Activated CD4-positive, alpha-beta memory T cell treated with anti-CD3 and anti-CD28 coated beads, Interleukin-2, amount 10 ng/mL, durations not matched to agents 7 days and 5 days (primary cell): ENCODE measurements at places on chromosomes 7 and 10. TPM values are rescaled to one million over a fixed set of nuclear protein-coding genes. Genes with fewer than 3 reads are reported as not detected.

PRTFDC1 gene
- 1.4 TPM for total RNA-seq

PLPP4 gene
- total RNA-seq, result not detected

PLCE1 gene
- total RNA-seq, result 0.08 TPM

HDAC9 gene
- total RNA-seq, result 0.65 TPM

KEL gene
- 0.30 TPM for total RNA-seq

TUBB8 gene
- not detected for total RNA-seq

GRCh38 chr10:70982443-70982842 is 94.1 kb upstream of the PCBD1 start:
- no peak overlapping the region for H3K27ac ChIP-seq
- no peak overlapping the region for H3K4me3 ChIP-seq
- H3K36me3 ChIP-seq, result no peaks in the 10 kb centered on the region
- peaks cover 25% of the 10 kb centered on the region for H3K4me1 ChIP-seq

DNA sequence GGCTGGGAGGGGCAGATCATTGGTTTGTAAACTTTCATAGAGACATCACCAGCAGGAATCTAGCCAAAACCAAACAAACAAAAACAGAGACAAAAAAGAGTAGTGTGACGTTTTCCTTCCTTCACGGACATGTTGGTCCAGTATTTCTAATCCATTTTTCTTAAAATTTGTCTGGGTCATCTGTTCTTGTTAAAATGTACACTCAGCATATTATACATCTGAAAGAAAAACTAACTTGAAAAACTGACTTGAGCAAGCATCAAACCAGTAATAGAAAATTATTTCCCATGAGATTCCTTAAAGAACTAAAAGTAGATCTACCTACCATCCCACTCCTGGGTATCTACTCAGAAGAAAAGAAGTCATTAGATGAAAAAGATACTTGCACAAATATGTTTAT is 164.2 kb downstream of the KLF6 start:
- DNase-seq, result no peak
- no peak overlapping the region for H3K4me3 ChIP-seq
- H3K36me3 ChIP-seq, result no peaks in the 10 kb centered on the region
- H3K4me1 ChIP-seq, result peaks cover 27% of the 10 kb centered on the region
- no peak overlapping the region for H3K27ac ChIP-seq

DNA sequence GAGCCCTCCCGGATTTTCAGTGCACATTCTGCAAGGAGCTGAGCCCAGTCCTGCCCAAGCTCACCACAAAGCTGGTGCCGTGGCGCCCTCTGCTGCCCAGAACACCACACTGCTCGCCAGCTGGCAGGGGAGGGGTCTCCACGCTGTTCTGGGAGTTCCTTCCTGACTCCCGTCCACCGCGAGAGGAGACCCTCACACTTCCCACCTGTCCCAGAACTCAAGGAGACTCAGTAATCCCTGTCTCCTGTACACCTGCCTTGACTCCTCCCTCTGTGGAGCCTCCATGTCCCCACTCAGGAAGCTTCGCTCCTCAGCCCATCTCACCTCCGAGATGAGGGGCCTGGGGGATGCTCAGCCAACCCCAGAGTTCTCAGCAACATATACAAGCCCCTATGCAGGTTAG is 11.3 kb downstream of the C10orf105 start:
- H3K27ac ChIP-seq, result no peak overlapping the region
- no peaks in the 10 kb centered on the region for H3K27me3 ChIP-seq
- no peaks in the 10 kb centered on the region for H3K36me3 ChIP-seq
- no peak overlapping the region for H3K4me3 ChIP-seq
- peaks cover 32% of the 10 kb centered on the region for H3K4me1 ChIP-seq

DNA sequence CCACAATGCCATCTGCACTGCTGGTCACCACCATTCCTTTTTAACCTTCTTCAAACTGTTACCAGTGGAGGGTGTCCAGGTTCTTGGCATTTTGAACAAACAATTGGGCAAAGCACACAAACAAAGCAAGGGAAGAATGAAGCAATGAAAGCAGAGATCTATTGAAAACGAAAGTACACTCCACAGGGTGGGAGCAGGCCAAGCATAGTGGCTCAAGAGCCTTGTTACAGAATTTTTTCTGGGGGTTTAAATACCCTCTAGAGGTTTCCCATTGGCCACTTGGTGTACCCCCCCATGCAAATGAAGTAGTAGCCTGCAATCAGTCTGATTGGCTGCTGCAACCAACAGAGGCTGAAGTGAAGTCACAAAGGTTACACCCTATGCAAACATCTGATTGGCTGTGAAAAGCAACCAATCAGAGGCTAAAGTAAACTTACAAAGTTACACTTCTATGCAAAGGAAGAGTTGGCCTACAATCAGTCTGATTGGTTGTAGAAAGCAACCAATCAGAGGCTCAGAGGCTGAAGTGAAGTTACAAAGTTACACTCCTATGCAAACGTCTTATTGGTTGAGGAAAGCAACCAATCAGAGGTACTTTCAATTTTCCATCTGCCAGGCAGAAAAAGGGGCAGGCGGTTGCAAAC is 103.2 kb upstream of the WAC start:
- H3K4me3 ChIP-seq, result no peak overlapping the region
- H3K27me3 ChIP-seq, result peaks cover 4% of the 10 kb centered on the region
- peaks cover 9% of the 10 kb centered on the region for H3K4me1 ChIP-seq
- H3K36me3 ChIP-seq, result no peaks in the 10 kb centered on the region
- H3K27ac ChIP-seq, result no peak overlapping the region

DNA sequence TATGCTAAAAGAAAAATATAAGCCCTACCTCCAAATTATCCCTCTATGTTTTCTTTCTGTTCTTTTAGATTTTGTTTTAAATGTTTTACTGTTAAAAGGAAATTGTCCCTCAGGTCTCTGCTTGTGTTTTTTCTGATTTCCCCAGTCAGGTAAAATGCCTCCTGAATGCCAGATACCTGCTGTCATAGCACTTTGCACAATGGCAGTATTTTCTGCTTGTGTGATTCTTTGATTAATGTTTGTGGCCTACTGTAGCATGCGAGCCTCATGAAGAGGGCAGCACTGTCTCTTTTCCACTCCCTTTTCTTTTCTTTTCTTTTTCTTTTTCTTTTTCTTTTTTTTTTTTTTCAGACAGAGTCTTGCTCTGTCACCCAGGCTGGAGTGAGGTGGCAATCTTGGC is 71.2 kb downstream of the TEX36 start:
- H3K4me1 ChIP-seq, result no peaks in the 10 kb centered on the region
- H3K36me3 ChIP-seq, result no peaks in the 10 kb centered on the region
- H3K27me3 ChIP-seq, result no peaks in the 10 kb centered on the region
- no peak overlapping the region for H3K27ac ChIP-seq
- no peak overlapping the region for H3K4me3 ChIP-seq
- DNase-seq, result no peak

GRCh38 chr10:118259288-118259906 is 82.7 kb downstream of the FAM204A start:
- H3K4me3 ChIP-seq, result no peak overlapping the region
- DNase-seq, result peak; percentile 51
- H3K36me3 ChIP-seq, result no peaks in the 10 kb centered on the region
- H3K27ac ChIP-seq, result no peak overlapping the region

DNA sequence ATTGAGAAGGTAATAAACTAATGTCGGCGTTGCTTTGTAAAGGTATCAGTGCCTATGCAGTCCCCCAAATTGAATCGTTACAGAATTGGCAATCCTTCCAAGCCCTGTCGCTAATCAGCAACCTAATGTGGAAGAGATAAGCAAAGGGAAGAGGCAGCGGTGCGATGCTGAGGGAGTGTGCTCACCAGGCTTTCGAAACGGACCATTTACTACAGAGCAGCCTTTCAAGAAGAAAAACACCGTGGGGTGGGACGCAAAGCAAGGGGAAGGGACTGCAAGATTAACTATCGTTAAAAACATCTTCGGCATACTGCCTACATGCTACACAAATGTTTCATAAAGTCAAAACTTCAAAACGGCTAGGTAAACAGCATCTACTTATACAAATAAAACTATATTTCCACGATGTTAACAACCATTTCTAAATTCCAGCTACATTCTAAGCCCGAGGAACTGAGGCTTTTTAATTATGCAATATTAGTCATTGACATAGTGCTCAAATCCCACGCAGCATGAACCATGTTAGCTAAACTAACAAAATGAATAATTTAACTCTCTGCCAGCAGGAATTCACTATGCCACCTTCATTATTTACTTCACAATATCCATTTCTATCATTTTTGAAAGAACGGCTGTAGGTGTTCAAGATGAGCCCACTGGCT is 85.2 kb downstream of the CHCHD3 start:
- no peak for DNase-seq
- H3K4me1 ChIP-seq, result no peaks in the 10 kb centered on the region
- H3K27ac ChIP-seq, result no peak overlapping the region
- peaks cover 2% of the 10 kb centered on the region for H3K36me3 ChIP-seq
- H3K4me3 ChIP-seq, result no peak overlapping the region

DNA sequence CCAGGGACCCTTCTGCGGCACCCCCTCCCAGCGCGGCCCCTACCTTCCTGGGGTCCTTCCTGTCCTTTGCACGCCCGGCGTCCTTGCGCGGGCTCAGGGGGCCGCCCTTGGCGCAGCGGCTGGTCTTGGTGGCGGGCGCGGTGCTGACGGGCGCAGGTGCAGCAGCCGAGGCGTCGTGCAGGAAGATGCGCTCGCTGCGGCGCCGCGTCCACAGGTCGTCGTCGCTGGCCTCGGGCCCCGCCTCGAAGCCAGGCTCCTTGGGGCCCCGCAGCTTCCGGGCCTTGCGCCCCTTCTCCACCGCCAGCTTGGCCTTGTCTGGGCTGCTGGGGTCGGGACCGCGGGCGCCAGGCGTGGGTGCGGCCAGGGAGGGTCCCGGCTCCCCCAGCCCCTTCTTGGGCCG is 49.8 kb downstream of the SLC29A4 start:
- no peak for DNase-seq
- H3K27ac ChIP-seq, result no peak overlapping the region
- H3K4me3 ChIP-seq, result no peak overlapping the region
- H3K27me3 ChIP-seq, result peaks cover 3% of the 10 kb centered on the region
- peaks cover 55% of the 10 kb centered on the region for H3K36me3 ChIP-seq
- H3K4me1 ChIP-seq, result peaks cover 17% of the 10 kb centered on the region

DNA sequence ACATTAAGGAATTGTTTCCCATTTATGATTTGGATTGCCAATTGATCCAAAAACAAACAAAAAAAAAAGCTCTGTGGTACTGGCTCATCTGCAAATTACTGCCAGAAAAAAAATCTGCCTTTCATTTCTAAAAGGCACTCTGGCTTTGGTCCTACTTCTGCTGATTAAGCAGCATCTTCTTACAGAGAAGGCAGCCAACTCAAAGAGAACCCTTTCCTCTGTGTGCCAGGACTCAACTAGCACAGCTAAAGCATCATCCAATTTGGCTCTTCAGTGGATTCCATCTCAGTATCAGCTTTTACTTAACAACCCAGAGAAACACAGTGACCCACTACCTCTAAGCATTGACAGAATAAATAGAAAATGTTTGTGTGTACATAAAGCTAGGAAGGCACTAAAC is 80.6 kb downstream of the GSAP start:
- DNase-seq, result no peak
- peaks cover 26% of the 10 kb centered on the region for H3K4me1 ChIP-seq
- H3K4me3 ChIP-seq, result no peak overlapping the region
- peaks cover 4% of the 10 kb centered on the region for H3K27me3 ChIP-seq

GRCh38 chr10:63137306-63137705 is 4.2 kb downstream of the NRBF2 start:
- H3K27ac ChIP-seq, result no peak overlapping the region
- peaks cover 39% of the 10 kb centered on the region for H3K36me3 ChIP-seq
- H3K4me1 ChIP-seq, result peaks cover 50% of the 10 kb centered on the region
- no peak for DNase-seq
- H3K27me3 ChIP-seq, result no peaks in the 10 kb centered on the region

DNA sequence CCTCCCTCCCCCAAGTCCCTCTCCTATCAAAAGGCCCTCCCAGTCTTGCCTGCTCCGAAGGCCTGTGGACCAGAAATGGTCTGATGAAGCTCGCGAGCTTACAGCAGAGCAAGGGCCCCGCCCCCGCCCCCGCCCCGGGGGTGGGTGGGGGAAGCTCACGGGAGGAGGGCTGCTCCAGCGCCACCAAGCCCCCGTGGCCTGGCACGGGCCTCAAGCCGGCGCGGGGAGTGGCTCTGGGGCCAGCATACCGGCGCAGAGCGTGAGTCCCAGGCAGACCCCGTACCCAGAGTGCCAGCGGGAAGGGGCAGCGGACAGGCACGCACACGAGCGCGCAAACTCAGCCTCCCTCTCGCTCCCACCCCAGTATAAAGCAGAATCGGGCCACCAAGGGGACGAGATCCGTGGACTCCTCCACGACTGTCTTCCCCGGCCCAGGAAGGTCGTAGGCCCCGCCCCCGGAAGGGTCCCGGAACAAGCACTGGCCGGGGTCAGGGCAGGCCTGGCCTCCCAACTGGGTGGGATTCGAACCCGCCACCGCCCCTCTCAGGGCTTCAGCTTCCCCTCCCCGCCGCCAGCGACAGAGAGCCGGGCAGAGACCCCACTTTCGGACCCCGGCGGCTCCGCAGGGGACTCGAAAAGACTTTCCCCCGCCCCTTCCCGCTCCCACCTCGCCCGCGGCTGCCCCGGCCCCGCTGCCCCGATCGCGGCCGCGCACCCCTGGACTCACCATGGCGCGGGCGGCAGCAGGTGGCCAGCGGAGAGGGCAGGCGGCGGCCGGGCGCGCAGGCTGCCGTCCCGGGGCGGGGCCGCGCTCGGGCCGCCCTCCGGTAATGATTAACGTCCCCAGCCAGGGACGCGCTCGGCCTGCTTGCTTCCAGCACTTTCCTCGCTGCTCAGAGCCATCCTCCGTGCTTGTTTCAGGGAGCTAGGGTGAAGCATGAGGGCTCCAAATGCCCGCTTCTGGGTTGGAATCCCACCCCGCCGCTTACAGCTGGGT is at the start of gene PCBD1:
PCBD1 (minus strand) TSS at position 762 of the 997 bp plus-strand sequence; CDS start at position 730, 32 bp downstream.
- peaks cover 16% of the 10 kb centered on the region for H3K4me1 ChIP-seq
- peak; percentile 80 for DNase-seq
- peaks cover 11% of the 10 kb centered on the region for H3K36me3 ChIP-seq
- H3K27ac ChIP-seq, result peak within 1 kb of the TSS; percentile 84
- peak within 1 kb of the TSS; percentile 80 for H3K4me3 ChIP-seq
- H3K27me3 ChIP-seq, result no peaks in the 10 kb centered on the region

DNA sequence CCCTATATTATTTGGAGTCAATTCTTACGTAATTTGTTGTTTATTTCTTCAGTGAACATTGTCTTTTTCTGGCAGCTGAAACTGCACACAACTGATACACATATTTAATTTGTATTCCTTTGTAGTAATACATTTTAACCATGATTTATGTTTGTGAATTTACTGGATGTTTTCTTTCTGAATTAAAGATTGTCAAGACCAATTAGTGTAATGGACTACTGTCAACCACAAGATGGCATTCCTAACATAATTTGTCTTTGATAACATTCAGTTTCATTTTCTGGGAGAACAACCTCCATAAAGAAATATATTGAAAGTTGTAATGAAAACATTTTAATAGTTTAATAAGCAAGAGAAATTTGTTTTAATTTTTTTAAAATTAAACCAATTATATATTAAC is 10.1 kb downstream of the THNSL1 start:
- no peak overlapping the region for H3K4me3 ChIP-seq
- no peaks in the 10 kb centered on the region for H3K36me3 ChIP-seq

GRCh38 chr7:120805636-120806388 is 52.1 kb downstream of the TSPAN12 start:
- H3K4me3 ChIP-seq, result no peak overlapping the region
- no peaks in the 10 kb centered on the region for H3K27me3 ChIP-seq

DNA sequence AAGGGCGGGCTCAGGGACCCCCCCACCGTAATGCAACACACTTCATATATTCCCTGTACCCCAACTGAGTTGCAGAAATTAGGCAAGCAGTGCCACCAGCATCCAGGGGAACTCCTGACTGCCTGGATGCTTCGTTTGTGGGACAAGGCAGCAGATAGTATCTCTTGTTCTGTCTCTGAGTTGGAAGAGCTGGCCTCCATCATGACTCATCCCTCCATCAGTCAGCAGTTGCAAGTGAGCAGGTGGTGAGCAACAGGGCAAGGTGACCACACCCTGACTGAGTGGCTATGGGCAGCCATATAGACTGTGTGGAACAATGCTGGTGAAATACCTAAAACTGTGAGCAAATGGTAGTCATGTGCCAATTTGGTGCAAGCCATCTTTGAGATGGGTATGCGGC is 22.8 kb upstream of the ADAMTS14 start:
- no peaks in the 10 kb centered on the region for H3K36me3 ChIP-seq
- H3K4me3 ChIP-seq, result no peak overlapping the region
- peaks cover 2% of the 10 kb centered on the region for H3K4me1 ChIP-seq
- no peak for DNase-seq
